Jurkat, Clone E6-1 (cell line): ENCODE measurements at places on chromosomes 1 and 21.
A peak's percentile ranks its signal among the peaks of the same experiment; 100 is the strongest.

DNA sequence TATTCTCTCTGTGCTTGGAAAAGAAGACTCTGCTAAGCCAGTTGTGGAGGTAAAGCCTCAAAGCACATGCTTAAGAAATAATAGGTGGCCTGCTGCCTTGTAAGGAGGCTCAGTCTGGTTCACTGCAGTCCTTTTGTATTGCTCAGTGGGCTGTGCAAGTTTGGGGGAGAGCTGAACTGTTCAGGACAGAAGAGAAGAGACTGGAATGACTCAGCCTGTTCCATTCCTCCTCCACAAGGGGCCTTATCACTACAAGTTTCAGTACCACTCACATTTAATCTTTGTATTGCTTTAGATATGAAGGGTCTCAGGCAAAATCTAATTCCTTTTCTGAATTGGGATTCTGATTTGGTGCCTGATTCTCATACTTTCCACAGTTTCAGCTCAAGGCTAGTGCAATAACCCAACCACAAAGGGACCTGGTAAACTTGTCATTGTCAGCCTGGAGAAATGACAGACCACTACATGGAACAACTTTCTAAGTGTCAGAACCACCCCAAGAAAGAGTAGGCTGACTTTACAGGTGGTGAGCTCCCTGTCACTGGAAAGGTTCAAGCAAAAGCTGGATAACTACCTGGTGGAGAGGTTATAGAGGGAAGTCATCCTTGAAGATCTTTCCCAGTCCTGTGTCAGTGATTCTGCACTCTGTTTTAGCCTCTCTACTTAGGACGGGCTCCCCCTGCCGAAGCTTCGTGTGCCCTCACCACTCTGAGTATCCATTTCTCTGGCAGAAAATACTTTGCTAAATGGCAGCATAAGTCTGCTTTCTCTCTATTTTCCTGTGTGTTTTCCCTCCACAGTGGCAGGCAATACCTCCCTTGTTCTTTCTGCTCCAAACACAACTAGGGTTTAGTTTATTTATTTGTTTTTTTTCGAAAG lies 162.9 kb upstream of the GJB5 start:
- DNase-seq = peak; percentile 3

DNA sequence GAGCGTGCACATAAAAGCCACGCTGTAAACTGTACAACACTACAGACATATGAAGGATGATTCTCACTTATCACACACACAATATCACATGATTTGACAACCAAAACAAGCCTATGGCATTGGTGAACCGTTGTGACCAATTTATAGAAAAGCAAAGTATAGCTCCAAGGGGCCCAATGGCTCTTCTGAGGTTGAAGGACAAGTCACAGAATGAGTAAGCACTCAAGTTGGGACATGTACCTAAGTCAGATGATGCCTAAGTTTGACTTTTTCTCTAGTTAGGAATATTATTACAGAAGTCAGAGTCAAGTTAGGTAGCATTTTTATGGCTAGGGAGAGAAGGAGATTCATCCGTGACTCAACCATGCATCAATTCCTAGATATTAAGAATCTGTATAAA lies 45.7 kb downstream of the PLPP3 start:
- DNase-seq = no peak

- DNase-seq = no peak
Measured at GRCh38 chr1:241696172-241696814, 44.2 kb downstream of the WDR64 start.

- DNase-seq = no peak
Measured at GRCh38 chr1:58802640-58803399, 19.0 kb upstream of the JUN start.

DNA sequence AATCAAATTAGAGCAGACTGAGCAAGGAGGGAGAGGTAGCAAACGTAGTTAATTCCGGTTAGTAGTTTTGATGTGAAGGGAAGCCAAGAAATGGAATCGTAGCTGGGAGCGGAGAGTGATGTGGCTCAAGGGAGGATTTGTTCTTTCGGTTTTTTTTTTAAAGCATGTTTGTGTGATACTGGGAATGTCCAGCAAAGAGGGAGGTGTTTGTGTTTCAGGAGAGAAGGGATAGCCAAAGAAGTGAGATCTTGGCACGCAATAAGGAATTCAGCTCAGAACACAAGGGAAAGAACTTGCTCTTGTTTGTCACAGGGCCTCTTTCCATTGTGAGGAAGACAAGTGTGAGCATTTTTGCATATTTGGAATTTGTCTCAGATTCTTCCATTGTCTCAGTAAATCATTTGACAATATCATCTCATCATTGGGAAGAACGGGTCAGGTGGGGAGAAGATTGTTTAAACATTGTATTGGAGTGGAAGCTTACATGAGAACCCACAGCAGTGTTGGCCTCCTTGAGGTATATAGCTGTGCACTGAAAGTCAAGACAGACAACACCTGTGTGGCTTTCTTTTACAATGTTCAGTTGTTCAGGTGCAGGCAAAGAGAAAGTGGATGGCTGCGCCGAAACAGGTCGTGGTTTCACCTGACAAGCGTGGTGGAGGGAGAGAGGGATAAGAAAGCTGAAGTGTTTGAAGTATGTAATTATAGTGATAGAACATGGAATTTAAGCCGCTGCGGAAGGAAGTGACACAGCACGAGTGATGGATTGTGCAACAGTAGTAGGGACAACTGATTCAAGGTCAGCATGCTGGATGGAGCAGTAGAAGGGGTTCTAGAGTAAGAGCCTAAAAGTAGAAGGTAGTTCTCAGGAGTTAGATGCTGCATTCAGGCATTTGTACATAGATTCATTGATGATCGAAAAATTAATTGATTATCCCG lies 25.4 kb downstream of the FMN2 start:
- no peak for DNase-seq

DNA sequence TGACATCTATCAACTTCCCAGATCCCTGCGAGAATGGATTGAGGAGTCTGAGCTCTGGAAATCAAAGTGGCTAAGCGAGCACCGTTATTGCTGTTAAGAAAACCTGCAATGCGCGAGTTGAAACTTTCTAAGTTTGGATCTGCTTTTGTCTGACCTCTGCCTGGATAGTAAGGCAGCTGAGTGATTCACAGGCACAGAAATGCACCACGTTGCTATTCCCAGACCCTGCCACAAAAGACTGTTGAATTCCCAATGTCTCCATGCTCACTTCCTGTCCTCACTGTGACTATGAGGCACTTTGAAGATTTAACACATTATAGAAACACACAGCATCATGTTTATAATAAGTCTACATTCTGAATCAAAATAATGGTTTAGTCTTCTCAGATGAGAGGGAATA lies 27.1 kb upstream of the CNIH3 start:
- DNase-seq = no peak

DNA sequence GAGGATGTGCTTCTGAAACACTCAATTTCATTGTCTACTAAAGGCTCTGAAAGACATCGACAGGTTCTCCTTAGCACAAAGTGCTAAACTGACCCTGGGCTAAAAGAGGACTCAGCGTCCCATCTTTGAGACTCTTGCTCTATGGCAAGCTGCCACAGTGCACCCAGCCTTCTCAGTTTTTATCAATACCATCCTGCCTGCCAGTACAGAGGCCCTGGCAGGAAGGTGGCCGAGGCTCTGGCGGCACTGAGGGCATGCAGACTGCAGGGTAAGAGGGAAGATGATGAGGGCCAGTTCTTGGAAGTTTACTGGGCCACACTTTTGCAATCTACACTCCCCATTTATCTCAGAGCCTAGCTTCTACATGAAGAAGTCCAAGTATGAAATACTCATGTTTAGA lies 5.3 kb downstream of the OLFML2B start:
- no peak for DNase-seq

DNA sequence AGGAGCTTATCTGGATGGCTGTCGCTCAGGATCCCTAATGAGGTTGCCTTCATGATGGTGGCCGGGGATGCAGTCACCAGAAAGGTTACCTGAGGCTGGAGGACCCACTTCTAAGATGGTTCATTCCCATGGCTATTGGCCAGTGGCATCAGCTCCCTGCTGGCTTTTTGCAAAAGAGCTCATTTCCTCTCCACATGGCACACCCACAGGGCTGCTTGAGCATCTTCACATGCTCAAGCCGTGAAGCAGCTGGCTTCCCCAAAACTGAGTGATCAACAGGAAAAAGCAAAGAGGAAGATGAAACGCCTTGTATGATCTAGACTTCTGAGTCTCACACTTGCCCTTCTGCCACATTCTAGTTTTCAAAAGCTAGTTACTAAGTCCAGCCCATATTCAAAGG lies 124.6 kb upstream of the CXADR start:
- no peak for DNase-seq

DNA sequence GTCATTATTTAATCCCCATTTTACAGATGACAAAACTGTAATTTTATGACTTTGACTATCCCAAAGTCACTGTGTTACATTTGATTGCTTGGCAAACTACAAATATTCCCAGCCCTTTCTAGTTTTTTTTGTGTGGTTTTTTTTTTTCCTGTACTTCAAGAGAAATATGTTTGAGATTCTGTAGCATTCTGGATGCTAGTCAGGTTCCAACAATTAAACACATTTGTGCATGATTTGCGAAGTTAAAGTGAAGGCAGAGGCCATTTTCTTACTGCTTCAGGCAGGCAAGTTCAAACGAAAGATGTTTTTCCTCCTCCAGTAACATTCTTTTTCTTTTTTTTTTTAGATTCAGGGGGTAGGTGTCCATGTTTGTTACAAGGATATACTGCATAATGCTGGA lies 107.9 kb upstream of the SERTAD4 start:
- DNase-seq = no peak

DNA sequence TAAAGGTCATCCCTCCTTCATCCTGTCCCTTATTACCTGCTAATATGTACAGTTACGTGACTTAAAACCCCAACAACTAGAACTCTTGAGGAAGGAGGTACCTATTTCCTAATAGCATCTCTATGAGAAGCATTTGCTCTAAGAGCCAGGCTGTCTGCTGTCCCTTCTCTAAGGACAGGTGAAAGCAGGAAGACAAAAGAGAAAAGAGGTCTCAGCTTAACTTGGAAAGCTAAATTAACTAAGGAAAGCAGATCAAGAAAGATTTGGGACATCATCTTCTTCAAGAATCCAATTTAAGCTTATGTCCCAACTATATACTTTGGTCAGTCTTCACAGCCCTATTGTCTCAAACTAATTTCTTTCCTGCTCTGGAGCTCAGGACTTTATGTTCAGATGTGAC lies 2.9 kb downstream of the EGLN1 start:
- no peak for DNase-seq

GRCh38 chr1:81312272-81312754 lies 488.4 kb upstream of the ADGRL2 start:
- DNase-seq = no peak

DNA sequence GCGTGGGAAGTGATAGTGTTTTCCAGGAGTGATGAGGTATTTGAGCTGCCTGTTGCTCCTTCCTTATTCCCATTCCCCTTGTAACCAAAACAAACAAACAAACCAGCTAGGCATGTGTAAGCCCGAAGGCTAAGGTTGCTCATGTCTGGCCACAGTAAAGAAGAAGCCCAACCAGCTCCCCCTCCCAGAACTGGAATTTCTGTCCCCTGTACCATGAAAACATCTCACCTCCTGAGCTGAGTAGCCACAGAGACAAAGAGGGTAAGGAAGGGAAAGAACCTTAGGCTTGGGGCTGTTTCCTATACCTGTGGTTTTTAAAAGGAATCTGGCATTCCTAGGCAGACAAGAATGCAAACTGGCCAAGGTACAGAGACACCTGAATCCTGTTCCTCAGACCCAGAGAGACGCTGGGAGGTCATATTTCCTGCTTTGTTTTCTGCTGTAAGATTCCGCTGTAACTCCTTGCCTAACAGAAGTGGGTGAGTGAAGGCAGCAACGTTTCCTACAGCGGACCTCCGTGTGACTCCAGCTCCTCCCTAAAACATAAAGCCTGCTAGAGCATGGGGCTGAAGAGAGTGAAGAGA lies 41.7 kb upstream of the RAB4A start:
- no peak for DNase-seq

GRCh38 chr1:15575549-15576150 lies 9.2 kb downstream of the AGMAT start:
- DNase-seq = no peak

DNA sequence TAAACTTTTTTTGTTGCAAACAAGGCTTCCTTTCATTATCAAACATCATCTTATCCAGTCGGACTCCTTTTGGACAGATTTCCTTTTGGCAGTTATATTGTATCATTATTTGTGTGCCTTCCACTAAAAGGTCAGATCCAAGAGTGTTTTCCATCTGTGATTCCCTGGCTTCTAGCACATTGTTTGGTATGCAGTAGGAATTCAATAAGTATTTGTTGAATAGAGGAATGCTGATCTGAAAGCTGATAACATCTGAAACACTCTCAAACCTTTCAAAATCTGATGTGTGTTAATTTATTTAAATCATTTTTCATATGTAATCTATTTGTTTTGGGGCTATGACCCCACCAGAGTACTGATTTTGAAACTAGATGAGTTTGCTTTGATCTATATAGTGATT lies 39.0 kb downstream of the NDC1 start:
- DNase-seq = no peak

GRCh38 chr1:4682607-4683220 lies 28.3 kb downstream of the AJAP1 start:
- no peak for DNase-seq

DNA sequence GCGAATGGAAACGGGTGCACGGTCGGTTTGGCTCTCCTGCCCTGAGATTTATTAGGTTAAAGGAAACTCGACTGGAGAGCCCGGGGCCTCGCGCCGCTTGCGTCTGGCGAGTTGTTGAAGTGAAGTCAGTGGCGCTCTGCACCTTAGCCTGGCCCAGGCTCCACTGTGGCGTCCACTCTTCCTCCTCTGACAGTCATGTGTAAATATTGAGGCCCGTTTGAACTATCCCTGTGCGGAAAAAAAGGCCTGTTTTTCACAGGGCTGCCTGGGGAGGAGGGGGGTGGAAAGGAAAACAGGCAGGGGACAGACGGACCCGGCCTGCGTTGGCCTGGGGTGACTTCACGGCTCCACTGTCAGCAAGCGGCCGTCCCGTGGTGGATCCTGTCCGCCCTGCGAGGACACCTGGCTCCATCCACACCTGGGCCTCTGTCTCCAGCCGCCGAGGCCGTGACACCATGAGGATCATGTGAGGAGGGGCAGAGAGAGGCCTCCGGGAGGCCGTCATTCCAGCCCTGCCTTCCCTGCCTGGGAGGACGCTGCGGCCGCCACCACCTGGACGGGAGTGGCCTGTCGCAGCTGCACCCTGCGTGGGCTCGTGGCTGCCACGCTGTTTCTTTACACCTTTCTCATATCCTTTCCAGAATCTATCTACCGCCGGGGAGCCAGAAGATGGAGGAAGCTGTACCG lies 59.8 kb downstream of the FAAP20 start:
- no peak for DNase-seq

- DNase-seq = no peak
Measured at GRCh38 chr1:109877317-109877771, 33.3 kb upstream of the CSF1 start.

GRCh38 chr1:87926921-87927320 lies 598.2 kb downstream of the LMO4 start:
- no peak for DNase-seq

GRCh38 chr21:27817074-27817473 lies 850.2 kb upstream of the ADAMTS5 start:
- DNase-seq = no peak

GRCh38 chr21:35338881-35339632 lies 290.0 kb upstream of the RUNX1 start:
- no peak for DNase-seq

DNA sequence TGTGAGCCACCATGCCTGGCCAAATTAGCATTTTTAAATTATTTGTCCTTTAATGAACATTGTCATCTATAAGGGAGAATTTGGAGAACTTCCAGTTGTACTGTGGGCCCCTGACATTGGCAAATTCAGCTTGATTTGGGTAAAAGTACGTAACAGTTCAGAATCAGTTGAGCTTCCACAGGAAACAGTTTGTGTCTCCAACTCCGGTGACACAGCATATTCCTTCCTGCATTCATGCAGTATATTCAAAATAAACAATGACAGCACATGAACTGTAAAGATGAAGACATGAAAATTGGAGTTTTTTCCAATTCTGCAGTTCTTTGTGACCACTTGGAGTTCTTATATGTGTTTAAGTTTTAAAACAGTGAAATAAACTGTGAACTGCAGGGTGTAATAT lies 28.2 kb downstream of the RNF220 start:
- DNase-seq = no peak
